Myocyte (in vitro differentiated cells): ENCODE measurements at places on chromosomes 1 and 21. TPM values are rescaled to one million over a fixed set of nuclear protein-coding genes. Genes with fewer than 3 reads are reported as not detected.
A peak's percentile ranks its signal among the peaks of the same experiment; 100 is the strongest.

BEST4 gene
- 0.59 TPM in 1 of 2 replicates, not detected in the other for total RNA-seq

KPRP gene
- total RNA-seq: not detected in 2 replicates

TBX15 gene
- 44.7 and 48.4 TPM in 2 replicates for total RNA-seq

CPT2 gene
- total RNA-seq: 16.7 and 18.3 TPM in 2 replicates

ALX3 gene
- total RNA-seq: not detected in 2 replicates

AMY1A gene
- not detected in 2 replicates for total RNA-seq

SPRR2B gene
- not detected in 2 replicates for total RNA-seq

LIN28A gene
- total RNA-seq: not detected in 2 replicates

DNA sequence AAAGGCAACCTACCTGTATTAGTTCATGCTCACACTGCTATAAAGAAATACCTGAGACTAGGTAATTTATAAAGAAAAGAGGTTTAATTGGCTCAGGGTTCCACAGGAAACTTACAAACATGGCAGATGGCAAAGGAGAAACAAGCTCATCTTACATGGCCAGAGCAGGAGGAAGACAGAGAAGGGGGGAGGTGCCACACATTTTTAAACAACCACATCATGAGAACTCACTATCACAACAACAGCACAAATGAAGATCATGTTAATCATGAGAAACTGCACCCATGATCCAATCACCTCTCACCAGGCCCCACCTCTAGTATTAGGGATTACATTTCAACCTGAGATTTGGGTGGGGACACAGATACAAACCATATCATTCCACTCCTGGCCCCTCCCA lies 90.6 kb upstream of the KCTD3 start:
- DNase-seq: peak; percentile 49

GRCh38 chr1:25538191-25538767 lies 5.1 kb upstream of the LDLRAP1 start:
- DNase-seq: no peak

DNA sequence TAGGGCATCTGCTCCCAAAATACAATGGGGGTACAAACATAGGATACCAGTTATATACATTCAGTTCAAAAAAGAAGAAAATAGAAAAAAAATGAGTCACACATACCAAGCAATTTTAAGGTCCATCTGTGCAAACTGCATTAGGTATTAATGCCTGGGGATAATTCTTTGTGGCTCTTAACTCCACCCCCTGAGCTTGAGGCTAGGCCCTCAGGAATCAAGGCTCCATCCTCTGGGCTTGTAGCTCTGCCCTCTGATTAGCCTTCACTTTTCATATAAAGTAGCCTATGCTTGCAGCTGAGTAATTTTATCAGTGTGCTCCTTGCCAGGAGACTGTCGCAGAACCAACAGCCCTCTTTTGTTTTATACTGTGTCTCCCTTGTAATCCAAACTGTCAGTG lies 69.9 kb upstream of the BACE2 start:
- no peak for DNase-seq

- no peak for DNase-seq
Measured at GRCh38 chr1:88566615-88567387, 117.3 kb upstream of the PKN2 start.

DNA sequence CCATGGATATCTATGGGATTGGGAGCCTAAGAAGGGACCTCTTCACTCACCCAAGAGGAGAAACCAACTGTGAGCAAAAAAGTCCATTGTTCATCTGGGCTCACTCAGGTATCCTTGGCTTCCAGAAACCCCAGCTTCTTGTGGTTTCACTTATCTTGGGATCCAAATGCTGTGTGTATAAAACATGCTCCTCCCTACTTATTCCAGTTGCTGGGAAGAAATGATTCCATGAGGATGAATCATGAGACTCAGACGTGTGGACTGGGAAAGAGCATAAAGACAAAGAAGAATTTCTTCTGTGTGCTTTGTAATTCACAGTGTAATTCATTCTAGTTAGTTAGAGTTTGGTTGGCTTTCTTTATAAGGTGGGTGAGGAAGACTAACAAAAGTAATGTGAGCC lies 283.7 kb downstream of the ZNF648 start:
- no peak for DNase-seq

DNA sequence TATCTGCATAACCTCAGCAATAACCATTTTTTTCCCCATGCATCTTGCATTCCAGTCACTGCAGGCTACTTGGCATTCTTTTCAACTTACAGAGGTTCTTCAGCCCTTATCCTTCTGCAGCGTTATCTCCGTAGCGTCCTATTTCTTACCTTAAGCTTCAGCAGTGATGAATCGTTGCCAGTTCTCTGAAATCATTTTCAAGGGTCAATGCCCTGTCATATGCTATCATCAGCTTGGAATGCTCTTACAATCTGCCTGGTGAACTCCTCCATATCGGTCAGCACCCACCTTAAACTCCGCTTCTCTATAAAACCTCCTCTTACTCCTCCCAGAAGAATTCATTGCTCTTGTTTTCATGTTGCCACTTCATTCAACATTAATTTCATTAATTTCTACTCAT lies 105.1 kb upstream of the DPH5 start:
- no peak for DNase-seq

DNA sequence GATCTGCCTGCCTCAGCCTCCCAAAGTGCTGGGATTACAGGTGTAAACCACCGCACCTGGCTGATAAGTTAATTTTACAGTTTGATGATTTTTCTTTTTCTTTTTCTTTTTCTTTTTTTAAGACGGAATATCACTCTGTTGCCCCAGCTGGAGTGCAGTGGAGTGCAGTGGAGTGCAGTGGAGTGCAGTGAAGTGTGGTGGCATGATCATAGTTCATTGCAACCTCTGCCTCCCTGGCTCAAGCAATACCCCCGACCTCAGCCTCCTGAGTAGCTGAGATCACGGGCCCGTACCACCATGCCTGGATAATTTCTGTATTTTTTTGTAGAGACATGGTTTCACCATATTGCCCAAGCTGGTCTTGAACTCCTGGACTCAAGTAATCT lies 84.4 kb upstream of the CXADR start:
- no peak for DNase-seq

- peak; percentile 24 for DNase-seq
Measured at GRCh38 chr21:37757606-37758376, 158.5 kb downstream of the KCNJ6 start.

DNA sequence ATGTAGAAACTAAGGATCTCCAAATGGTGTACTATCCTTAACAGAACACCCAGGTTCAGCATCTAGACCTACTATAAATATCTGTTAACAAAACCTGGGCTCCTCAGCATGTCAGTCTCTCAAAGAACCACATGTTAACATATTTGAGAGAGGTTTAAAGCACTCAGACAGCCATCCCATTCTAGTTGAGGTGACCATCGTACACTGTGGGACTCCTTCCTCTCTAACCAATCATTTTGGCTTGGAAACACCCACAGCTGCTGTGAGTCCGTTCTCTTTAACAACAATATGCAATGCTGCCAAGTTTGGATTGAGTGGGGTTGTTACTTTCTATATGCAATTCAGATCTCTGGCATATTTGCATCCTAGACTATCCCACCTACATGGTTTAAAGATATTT lies 105.8 kb downstream of the MRPL39 start:
- DNase-seq: no peak

GRCh38 chr1:231107151-231107550 lies 54.7 kb upstream of the TRIM67 start:
- DNase-seq: no peak

DNA sequence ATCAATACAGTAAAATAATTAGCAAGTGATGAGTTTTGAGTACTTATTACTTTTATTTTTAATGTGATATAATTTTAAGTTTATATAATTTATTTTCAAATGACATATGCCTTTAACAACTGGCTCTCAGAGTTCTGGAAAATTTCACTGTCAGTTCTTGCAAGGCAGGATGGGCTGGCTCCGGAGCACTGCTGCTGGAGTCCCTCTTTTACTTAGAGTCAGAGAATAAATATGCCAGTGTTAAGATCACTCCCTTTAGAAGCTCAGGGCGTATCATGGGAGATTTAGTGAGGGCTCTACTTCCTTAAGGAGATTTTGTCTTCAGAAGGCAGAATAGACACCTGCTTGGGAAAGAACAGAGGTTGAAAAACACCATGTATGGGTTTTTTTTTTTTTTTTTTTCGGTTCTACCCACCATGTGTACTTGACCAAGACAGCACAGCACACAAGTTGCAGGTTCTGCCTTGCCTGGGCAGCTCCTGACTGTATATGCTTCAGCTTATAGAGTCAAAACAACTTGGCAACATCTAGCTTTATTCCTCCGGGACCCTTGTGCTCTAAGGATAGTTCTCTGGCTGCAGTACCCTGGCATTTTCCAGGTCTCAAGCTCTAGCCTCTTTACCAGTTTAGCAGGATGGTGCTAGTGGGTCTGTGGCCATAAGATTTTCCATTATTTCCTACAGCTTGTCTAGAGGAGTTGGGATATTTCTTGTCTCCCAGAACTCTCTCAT lies 29.7 kb upstream of the FMOD start:
- DNase-seq: no peak

DNA sequence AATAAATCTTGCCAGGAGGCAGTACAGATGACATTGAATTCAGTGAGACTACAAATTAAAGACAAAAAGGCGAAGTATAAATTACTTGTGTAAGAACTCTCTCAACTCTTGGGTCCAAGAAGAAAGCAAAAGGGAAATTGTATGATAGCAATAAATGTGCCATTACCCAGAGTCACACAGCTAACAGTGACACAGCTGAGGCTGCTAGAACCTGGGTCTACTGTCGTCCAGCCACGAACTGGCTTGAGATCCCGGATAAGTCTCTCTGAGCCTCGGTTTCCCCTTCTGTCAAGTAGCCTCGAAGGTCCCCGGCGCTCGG lies 362 bp upstream of the ROR1 start:
- no peak for DNase-seq

DNA sequence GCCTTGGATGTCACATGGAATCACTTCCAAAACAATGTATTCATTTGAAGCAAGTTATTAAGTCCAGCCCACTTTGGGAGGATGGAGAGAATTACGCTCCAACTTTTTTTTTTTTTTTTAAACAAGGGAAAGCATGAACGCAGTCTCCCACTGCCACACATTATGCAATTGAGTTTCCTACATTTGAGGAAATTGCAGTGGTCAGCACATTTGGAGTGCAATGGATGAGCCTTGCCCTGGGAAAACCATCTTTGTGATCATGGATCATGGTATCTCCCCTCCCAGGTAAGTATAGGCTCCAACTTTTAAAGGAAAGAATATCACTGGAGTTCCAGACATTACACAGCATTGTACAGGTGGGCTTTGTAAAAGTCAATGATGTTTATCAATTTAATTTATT lies 26.7 kb downstream of the MAP10 start:
- DNase-seq: no peak

- peak; percentile 53 for DNase-seq
Measured at GRCh38 chr1:163528710-163529348, 207.1 kb downstream of the NUF2 start.

DNA sequence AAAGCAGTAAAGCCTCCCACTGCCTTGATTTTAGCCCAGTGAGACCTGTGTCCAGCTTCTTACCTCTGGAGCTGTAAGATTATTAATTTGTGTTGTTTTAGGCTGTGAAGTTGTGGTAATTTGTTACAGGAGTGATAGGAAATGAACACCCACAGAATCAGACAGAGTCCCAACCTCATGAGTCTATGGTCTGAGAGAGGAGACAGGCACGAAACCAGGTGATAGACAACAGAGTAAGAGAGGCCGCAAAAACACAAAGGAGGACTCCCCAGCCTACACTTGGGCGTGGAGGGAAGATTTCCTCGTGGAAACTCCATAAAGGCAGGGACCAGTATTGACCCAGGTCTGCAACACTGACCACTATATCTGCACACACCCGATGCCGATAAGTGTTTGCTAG lies 234.6 kb upstream of the JUN start:
- no peak for DNase-seq

GRCh38 chr1:159869173-159869572 lies 6.7 kb upstream of the VSIG8 start:
- DNase-seq: peak; percentile 53

GRCh38 chr1:207628776-207629175 lies 16.2 kb upstream of the CR1L start:
- DNase-seq: no peak

DNA sequence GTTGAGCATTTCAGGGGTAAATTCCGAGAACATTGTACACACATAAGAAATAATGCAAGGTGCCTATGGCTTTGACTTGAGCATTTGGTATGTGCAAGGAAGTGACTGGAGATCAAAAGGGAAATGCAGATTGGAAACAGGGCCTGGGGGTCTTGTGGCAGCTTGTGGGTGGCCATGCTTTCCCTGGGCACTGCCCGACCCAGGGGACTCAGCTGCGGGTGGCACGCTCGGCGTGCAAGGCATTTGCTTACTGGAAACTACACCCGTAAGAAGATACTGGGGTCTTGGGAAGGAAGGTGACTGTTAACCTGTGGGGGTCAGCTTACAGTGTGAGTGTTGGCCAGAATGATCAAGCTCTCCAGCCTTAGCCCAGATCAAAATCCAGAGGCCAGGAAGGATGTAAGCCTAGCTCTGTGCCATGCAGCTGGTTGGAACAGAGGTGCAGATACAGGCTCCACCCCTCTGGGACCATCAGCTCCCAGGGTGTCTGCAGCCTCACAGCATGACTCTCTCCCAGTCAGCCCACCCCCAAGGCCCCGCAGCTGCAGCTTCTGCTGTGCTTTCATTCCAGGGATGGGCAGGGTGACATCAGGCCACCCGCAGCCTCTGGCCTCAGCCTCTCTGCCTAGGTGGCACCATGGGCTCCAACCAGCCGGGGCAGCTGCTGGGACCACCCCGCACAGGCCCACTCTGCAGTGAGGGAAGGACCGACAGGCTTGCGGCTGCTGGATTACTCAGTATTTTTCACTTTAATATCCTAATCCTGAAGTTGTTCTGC lies 55.1 kb downstream of the KIF26B start:
- no peak for DNase-seq

DNA sequence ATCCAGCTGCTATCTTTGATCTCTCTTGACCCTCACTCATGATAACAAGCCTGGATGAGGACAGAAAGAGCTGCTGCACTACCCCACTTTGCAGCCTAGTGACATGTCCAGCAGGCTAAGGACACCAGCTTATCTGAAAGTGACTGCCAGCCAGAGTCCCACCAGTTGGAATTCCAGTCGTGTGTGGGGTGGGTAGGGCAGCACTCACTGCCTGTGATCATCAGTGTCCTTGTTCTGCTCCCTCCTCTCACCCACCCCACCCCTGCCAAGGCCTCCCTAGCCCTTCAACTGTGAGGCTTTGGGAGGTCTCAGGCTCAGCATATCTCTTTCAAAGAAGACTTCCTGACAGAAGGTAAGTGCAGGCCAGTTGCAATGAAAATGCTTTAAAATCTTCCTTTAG lies 15.5 kb upstream of the NMNAT2 start:
- DNase-seq: no peak

DNA sequence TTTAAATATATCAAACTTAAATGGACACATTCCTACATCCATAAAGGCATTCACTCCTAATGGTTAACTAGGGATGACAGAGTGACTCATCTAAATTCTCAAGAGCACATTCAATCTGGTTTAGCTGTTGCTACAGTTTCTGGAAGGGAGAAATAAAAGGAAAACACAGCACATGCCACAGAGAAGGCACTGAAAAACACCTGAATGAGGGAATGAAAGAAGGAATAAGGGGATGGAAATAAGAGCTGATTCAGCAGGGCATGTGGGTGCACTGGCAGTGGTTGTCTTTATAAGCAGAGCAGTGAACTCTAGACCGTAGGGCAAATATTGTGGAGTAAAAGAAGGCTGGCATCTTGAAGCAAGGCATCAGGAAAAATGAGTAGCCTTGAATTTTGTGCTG lies 79.3 kb downstream of the LHX4 start:
- DNase-seq: peak; percentile 46
